ENCODE measurements at places on chromosomes 6 and 20. TPM values are rescaled to one million over a fixed set of nuclear protein-coding genes. Genes with fewer than 3 reads are reported as not detected.

Gene SIRPG
- not detected for total RNA-seq

DNA sequence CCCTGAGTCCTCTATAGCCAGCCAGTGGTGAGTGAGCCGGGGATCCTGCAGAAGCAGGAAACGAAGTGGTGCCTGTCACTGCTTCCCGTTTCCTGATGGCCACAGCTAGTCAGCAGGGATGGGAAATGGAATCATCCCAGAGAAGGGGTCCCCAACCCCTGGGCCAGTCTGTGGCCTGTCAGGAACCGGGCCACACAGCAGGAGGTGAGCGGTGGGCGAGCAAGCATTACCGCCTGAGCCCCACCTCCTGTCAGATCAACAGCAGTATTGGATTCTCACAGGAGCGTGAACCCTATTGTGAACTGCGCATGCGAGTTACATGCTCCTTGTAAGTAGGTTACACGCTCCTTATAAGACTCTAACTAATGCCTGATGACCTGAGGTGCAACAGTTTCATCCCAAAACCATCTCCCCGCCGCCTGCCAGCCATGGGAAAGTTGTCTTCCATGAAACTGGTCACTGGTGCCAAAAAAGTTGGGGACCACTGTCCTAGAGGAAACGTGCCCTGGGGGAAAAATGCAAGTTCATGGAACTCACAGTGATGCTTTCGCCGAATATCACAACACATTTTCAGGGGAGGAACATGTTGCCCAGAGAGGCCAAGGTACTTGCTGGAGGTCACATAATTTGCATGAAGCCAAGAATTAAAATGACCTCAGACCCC lies 113.8 kb downstream of the JPH2 start:
- H3K4me3 ChIP-seq = no peak overlapping the region
- peaks cover 7% of the 10 kb centered on the region for H3K4me1 ChIP-seq
- no peaks in the 10 kb centered on the region for H3K27me3 ChIP-seq
- H3K36me3 ChIP-seq = no peaks in the 10 kb centered on the region
- no peak for DNase-seq

GRCh38 chr6:130611366-130611765 lies 215.8 kb upstream of the SMLR1 start:
- no peak overlapping the region for H3K27ac ChIP-seq
- no peaks in the 10 kb centered on the region for H3K27me3 ChIP-seq
- H3K4me1 ChIP-seq = peaks cover 13% of the 10 kb centered on the region
- DNase-seq = no peak
- no peak overlapping the region for H3K4me3 ChIP-seq

DNA sequence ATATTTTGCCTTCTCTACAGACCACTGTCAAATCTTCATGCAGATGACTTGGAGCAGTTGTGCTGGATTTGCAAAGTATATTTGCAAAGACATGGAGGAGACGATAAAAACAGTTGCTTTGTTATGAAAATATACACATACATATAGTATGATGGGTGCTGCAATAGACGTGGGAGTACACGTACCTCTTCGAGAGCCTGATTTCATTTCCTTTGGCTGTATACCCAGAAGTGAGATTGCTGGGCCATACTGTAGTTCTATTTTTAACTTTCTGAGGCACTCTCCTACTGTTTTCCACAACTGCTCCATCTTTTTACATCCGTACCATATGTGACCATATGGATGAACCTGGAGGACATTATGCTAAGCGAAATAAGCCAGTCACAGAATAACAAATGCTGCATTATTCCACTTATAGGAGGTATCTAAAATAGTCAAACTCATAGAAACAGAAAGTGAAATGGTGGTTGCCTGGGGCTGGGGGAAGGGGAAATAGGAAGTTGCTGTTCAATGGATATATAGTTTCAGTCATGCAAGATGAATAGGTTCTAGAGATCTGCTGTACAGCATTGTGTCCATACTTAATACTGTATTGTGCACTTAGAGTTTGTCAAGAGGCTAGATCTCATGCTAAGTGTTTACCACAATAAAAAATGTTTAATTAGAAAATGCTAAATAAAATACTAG lies 223.8 kb downstream of the HAO1 start:
- H3K4me1 ChIP-seq = no peaks in the 10 kb centered on the region
- DNase-seq = no peak
- H3K4me3 ChIP-seq = no peak overlapping the region
- no peak overlapping the region for H3K27ac ChIP-seq
- no peaks in the 10 kb centered on the region for H3K36me3 ChIP-seq

Gene SAMD3
- 4.3 TPM for total RNA-seq

Gene TRIM15
- not detected for total RNA-seq

- no peak overlapping the region for H3K4me3 ChIP-seq
- H3K27ac ChIP-seq = no peak overlapping the region
- no peaks in the 10 kb centered on the region for H3K36me3 ChIP-seq
- DNase-seq = peak; percentile 1
- H3K27me3 ChIP-seq = no peaks in the 10 kb centered on the region
- H3K4me1 ChIP-seq = no peaks in the 10 kb centered on the region
Measured at GRCh38 chr6:112879920-112880413, 532.8 kb downstream of the RFPL4B start.

Gene RHAG
- total RNA-seq = not detected

Gene SLC26A8
- total RNA-seq = 0.11 TPM

DNA sequence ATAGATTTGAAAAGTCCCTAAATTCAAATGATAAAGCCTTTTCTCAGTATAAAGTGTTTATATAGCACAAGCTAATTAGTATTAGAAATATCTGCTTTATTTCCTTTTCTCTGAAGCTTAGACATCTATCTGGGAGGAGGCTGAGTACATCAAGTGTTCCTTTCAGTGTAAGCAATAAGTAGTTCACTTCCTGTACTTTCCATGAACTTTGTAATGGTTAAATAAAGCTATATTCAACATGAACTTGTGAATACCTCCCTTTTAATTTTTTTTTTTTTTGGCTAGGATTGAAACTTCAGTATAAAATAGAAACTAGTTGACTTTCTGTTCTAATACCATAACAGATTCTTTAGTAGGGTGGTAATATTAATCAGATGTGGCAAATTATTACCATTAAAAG lies 190.9 kb downstream of the CENPW start:
- no peak for DNase-seq
- no peaks in the 10 kb centered on the region for H3K36me3 ChIP-seq
- H3K27ac ChIP-seq = no peak overlapping the region
- no peaks in the 10 kb centered on the region for H3K27me3 ChIP-seq

- DNase-seq = no peak
- no peak overlapping the region for H3K4me3 ChIP-seq
- no peak overlapping the region for H3K27ac ChIP-seq
- no peaks in the 10 kb centered on the region for H3K4me1 ChIP-seq
- H3K36me3 ChIP-seq = no peaks in the 10 kb centered on the region
Measured at GRCh38 chr6:112883095-112883494, 536.0 kb downstream of the RFPL4B start.

- DNase-seq = no peak
- no peak overlapping the region for H3K4me3 ChIP-seq
- H3K36me3 ChIP-seq = no peaks in the 10 kb centered on the region
- no peaks in the 10 kb centered on the region for H3K27me3 ChIP-seq
Measured at GRCh38 chr6:147699637-147700036, 191.1 kb downstream of the SAMD5 start.

GRCh38 chr6:6920114-6920986 lies 187.4 kb upstream of the RREB1 start:
- no peaks in the 10 kb centered on the region for H3K36me3 ChIP-seq
- no peaks in the 10 kb centered on the region for H3K27me3 ChIP-seq
- H3K27ac ChIP-seq = no peak overlapping the region

DNA sequence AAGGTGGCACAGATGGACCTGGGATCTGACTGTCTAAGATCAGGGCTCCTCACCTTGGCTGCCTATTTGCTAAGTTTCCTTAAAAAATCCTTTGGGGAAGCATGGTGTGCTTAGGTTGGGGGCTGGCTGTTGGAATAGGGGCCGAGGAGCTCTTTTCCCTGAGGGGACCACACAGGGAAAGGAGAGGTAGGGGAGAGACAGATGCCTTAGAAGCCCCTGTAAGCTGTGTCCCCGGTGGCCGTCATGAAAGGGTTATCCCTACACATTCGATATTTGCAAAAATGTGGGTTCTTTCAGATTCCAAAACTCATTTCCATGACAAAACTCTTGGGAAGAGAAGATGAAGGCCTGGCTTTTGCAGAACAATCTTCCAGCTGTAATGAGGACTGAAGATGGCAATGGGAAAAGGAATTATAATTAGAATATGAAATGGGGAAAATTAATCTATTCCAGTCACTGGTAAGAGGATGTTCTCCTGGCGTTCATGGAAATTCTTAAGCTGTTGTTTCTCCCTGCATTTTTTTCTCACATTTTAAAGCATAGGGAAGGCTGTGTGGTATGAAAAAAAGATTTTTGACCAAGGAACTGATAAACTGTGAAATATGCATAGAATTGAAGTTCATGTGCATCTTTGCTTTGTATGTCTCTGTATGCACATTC lies 53.8 kb downstream of the TOX2 start:
- no peaks in the 10 kb centered on the region for H3K4me1 ChIP-seq
- no peak overlapping the region for H3K4me3 ChIP-seq
- no peaks in the 10 kb centered on the region for H3K27me3 ChIP-seq
- no peak overlapping the region for H3K27ac ChIP-seq
- no peaks in the 10 kb centered on the region for H3K36me3 ChIP-seq
- DNase-seq = no peak

GRCh38 chr6:15152700-15153099 lies 93.2 kb upstream of the JARID2 start:
- H3K27ac ChIP-seq = no peak overlapping the region
- no peaks in the 10 kb centered on the region for H3K27me3 ChIP-seq
- DNase-seq = no peak
- no peak overlapping the region for H3K4me3 ChIP-seq

DNA sequence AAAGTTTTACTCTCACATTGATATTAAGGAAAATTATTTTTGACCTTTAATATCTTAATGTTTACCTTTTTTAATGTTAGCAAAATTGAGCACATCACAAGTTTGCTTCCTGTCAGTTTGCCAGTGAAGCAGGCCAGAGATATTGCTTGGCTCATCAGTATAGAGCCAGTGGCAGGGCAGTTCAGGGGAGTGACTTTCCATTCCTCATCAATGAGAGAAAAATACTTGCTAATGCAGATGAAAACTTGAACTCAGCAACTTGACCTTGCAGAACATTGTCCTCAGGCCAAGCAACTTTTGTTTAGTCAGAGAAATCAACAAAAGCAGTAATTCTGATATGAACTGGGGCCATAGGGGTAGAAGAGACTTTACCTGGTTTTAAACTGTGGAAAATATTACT lies 6.9 kb downstream of the TAB2 start:
- no peak overlapping the region for H3K27ac ChIP-seq
- H3K4me3 ChIP-seq = no peak overlapping the region
- no peaks in the 10 kb centered on the region for H3K36me3 ChIP-seq
- no peak for DNase-seq

GRCh38 chr6:134056046-134056445 lies 3.6 kb upstream of the SLC2A12 start:
- H3K4me1 ChIP-seq = no peaks in the 10 kb centered on the region
- no peaks in the 10 kb centered on the region for H3K27me3 ChIP-seq
- H3K4me3 ChIP-seq = no peak overlapping the region
- no peak for DNase-seq
- no peaks in the 10 kb centered on the region for H3K36me3 ChIP-seq
- no peak overlapping the region for H3K27ac ChIP-seq

Gene SIRPB2
- total RNA-seq = 15.9 TPM

- no peak overlapping the region for H3K4me3 ChIP-seq
- H3K4me1 ChIP-seq = no peaks in the 10 kb centered on the region
- H3K27me3 ChIP-seq = no peaks in the 10 kb centered on the region
- DNase-seq = no peak
- H3K36me3 ChIP-seq = no peaks in the 10 kb centered on the region
Measured at GRCh38 chr6:108526739-108527174, 34.0 kb upstream of the FOXO3 start.
